CD4-positive, alpha-beta T cell treated with Interleukin-4 for 4 hours (primary cell): ENCODE measurements at places on chromosomes 11 and 22.

- no peak for DNase-seq
Observed at GRCh38 chr11:74132833-74133232, 38.0 kb downstream of the C2CD3 start.

DNA sequence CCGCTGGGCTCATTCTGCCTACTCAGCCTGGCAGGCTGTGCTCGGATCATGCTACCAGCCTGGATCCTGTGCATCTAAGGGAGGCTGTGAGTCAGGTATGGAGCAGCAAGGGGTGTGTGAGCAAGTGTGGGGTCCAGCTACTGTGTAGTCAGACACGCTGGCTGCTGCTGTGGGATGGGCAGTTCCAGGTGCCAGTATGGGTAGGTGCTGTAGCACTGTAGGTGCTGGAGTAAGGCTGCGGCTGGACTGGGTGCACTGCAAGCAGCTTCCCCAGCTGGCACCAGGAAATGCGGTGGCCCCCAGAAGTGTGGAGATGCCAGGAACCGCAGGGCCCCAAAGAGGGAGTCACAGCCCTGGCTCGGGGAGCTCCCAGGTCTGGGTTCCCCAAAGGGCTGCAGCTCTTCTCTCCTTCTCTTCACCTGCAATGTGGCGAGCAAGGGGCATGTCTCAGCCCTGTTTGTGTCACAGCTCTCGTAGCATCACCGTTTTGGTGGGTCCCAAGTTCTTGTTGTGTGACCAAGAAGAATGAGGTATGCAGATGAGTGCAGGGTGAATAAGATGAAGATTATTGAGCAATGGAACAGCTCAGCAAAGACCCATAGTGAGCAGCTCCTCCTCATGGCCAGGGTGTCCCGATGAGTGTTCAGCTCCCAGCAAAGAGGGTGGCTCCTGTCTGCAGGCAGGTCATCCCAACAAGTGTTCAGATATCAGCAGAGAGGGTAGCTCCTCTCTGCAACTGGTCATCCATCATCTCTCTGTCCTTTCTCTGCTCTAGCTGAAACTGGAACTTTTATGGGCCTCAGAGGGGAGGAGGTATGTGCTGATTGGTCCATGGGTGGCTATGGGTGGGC lies 462.9 kb downstream of the TBC1D22A start:
- DNase-seq: no peak

GRCh38 chr11:69903211-69903610 lies 84.0 kb upstream of the FGF3 start:
- no peak for DNase-seq

GRCh38 chr22:25081409-25081824 lies 118.2 kb upstream of the CRYBB3 start:
- peak; percentile 49 for DNase-seq

DNA sequence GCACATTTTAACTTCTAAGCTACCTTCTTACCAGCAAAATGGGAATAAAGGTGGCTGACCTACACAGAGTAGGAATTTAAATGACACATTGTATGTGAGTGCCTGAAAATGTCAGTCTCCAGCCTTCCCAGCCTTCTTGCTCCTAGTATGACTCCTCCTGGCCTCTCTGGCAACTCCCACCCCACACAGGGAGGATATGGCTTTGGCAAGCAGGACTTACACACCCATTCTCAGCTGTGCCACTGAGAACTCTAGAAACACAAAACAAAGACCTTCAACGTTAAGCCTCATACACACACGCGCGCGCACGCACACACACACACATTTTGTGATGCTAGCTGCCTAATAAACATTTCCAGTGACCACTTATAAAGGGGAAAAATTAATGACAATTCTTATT lies 65.8 kb downstream of the PACSIN2 start:
- DNase-seq: no peak

DNA sequence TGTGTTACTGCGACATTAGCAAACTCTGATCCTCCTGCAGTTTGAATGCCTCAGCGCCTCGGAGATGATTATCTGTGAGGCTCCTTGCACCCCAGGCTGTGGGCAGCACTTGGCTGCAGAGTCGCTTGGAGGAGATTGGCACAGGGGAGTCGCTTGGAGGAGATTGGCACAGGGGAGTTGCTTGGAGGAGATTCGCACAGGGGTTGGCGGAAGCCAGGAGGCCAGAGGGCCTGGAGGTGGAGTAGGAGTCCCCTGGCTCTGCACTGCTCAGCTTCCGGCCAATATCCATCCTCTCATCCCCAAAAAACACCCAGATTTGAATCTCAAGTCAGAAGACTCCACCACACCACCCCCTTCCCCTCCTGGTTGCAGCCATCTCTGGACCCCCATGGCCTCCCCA lies 192.6 kb upstream of the NECTIN1 start:
- DNase-seq: no peak

GRCh38 chr11:13674799-13675509 lies 6.5 kb downstream of the FAR1 start:
- no peak for DNase-seq

GRCh38 chr11:61679893-61680621 lies at the start of gene DAGLA:
Gene DAGLA, plus strand, starts transcription at chr11:61680391. Its CDS starts 39,765 bp downstream, at chr11:61720156.
- DNase-seq: peak; percentile 65

DNA sequence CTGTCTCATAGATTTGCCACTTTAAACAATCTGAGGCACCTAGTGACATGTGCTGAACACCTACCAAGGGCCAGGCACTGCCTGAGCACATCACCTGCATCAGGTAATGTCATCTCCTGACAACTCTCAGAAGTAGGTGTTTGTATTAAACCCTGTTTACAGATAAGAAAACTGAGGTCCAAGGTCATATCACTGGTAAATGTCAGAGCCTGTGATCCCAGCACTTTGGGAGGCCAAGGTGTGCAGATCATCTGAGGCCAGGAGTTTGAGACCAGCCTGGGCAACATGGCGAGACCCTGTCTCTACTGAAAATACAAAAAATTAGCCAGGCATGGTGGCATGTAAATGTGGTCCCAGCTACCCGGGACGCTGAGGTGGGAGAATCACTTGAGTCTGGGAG lies 39.1 kb upstream of the ACCSL start:
- DNase-seq: no peak

GRCh38 chr11:101686514-101686913 lies 102.7 kb upstream of the TRPC6 start:
- no peak for DNase-seq

GRCh38 chr11:35232891-35233330 lies 93.9 kb downstream of the CD44 start:
- DNase-seq: no peak

DNA sequence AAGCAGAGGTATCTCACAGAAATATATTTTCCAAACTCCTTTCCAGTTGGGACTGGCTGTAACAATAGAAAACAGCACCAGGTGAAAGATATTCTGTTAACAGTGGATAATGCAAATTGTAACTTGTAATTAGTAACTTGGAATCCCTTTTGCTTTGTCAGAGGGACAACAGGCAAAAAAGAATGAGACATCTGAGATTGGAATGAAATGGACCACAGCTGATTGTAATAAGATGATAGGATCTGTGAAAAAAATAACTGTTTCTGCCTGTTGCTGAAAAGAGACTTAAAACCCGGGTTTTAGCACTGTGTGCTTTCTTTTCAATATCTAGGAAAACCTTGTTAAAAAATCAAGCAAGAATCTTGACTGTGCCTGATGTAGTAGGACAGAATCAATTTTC lies 655.7 kb downstream of the METTL15 start:
- DNase-seq: no peak

DNA sequence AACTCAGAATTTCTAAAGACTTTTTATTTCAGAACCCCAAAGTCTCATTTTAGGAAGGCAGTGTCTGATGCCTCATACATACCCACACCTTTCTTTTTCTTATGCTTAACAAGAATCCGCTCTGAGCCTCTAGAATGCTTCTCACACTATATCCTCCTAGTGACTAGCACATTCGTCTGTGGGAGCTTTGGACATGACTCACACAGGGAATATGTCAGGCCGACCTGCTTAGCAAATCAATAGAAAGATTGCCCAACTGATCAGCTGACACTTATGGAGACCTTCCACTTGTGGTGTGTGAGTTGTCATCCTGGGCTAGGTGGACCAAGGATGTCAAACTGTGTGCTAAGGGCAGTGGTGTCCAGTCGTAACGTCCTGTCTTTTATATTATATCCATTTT lies 129.9 kb upstream of the TTC12 start:
- DNase-seq: no peak

- no peak for DNase-seq
Observed at GRCh38 chr11:45158210-45158731, 11.8 kb downstream of the PRDM11 start.

DNA sequence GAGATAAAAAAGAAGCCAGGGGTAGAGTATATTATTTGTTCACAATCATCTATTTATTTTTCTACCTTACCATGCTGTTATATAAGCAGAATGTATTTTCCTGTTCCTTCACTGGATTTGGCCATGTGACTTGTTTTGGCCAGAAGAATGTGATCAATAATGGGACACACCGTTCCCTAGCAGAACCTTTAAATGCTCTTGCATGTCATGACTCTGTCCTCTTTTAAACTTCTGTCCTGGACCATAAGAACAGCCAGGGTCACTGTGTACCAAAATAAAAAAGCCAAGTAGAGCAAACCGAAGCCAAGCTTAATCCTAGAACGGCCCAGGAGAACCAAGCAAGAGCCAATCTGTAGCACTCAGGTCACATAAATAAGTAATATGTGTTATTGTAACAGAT lies 1682.4 kb downstream of the LRRC4C start:
- no peak for DNase-seq

GRCh38 chr11:88666364-88666763 lies 328.8 kb upstream of the CTSC start:
- no peak for DNase-seq

GRCh38 chr11:120945042-120945441 lies 78.9 kb upstream of the TBCEL start:
- no peak for DNase-seq

DNA sequence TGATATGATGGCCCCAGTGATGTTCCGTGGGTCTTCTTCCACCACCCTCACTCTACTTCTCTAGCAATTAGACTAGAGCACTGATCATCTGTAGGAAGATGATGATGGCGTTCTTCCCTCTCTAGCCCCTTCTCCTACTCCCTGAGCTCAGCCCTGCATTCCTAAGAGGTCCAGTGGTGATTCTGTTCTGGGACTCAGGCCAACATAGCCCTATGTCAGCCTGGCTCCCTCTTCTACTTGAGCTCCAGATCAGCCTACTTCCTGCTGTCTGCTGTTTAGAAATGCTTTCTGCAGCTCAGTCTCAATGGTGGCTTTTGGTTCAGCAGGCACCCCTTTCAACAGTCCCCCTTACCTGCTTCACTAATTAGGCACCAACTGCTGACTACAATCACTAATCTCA lies 86.1 kb upstream of the ZBED5 start:
- no peak for DNase-seq

DNA sequence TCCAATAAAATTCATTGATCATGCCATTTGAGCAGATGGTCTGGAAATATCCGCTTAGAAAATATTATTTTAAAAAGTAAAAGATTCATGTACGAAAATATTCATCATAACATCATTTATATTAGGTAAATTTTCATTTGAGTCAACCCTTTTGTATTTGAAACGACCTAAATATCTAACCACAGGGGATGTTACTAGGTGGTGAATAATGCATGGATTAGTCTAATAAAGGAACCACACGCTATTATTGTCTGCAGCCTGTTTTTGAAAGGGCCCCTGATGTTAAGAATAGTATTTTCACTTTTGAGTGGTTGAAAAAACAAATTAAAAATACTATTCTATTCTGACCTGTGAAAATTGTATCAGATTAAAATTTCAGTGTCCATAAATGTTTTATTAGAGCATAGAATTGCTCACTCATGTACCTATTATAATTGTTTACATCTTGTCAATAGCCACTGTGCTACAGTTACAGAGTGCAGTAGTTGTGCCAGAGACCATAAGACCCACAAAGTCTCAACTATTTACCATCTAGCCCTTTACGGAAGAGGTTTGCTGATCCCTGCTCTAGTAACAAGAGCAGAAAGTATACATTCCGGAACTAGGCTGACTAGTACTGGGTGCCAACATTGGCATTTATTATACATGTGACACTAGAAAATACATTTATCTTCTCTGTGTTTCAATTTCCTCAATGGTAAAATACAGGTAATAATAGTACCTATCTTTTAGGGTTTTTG lies 176.1 kb downstream of the LRRC4C start:
- no peak for DNase-seq

GRCh38 chr11:91435694-91436395 lies 788.8 kb upstream of the FAT3 start:
- DNase-seq: no peak

DNA sequence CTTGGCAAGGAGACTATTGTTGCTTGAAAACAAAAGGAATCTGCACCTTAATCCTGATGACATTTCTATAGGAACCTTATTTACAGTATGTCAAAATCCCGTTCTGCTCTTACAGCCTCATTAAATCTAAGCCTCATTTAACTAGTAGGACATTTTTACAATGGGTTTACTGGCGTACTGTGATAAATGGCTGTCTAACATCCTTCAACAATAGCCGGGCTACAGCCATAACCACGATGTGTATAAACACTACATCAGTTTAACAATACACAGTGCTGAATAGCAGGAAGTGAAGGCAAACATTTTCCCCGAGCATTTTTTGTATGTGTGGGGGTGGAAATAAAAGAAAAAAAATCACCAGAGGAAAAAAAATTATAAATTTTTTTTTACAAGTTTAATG lies 131.2 kb downstream of the ARL14EP start:
- no peak for DNase-seq

DNA sequence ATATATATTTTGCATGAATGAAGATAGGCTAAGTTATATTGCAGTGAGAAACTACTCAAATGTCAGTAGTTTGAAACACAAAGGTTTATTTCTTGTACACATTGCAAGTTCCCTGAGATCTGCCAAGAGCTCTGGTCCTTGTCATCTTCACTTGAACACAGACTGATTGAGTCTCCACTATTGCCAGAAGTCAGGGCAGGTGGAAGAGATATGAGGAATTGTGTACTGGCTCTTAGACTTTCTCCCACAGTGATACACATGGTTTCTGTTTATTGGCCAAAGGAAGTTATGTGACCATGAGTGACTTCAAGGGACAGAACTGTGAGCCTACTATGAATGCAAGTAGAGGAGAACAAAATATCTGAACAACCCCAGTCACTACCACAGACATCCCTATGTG lies 44.2 kb downstream of the PPFIBP2 start:
- no peak for DNase-seq

DNA sequence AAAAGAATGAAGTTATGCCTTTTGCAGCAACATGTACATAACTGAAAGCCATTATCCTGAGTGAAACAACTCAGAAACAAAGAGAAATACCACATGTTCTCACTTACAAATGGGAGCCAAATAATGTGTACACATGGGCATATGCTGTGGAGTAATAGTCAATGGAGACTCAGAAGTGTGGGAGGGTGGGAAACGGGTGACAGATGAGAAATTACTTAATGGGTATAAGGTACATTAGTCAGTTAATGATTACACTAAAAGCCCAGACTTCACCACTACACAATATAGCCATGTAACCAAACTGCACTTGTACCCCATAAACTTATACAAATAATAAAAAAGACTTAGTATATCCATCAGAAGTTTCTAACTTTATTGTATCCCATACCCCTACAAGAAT lies 674.1 kb upstream of the ARHGAP42 start:
- DNase-seq: no peak
